Jurkat, Clone E6-1 (cell line): ENCODE measurements at places on chromosomes 4 and X.

- DNase-seq = no peak
Measured at GRCh38 chr4:83917572-83917971, 381.7 kb downstream of the GPAT3 start.

DNA sequence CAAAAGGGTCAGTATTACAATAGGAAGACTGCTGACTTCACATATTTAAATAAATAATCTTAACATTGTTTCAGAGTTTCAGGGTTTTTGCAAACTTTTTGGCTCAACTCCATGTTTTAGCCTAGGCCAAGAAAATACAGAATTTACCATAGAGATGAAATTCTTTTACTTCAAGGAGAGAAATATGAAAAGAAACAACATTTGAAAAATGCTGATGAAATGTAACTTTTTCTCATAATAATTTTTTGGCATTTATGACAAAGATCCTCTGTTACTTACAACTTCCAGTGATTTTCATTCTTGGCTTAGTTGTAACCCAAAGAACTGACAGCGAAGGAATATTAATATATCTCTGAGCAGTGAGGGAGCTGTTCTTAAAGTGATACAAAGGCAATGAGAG, 316.1 kb upstream of the EMCN start:
- no peak for DNase-seq

- DNase-seq = peak; percentile 5
Measured at GRCh38 chrX:76253432-76253831, 80.6 kb downstream of the PBDC1 start.

DNA sequence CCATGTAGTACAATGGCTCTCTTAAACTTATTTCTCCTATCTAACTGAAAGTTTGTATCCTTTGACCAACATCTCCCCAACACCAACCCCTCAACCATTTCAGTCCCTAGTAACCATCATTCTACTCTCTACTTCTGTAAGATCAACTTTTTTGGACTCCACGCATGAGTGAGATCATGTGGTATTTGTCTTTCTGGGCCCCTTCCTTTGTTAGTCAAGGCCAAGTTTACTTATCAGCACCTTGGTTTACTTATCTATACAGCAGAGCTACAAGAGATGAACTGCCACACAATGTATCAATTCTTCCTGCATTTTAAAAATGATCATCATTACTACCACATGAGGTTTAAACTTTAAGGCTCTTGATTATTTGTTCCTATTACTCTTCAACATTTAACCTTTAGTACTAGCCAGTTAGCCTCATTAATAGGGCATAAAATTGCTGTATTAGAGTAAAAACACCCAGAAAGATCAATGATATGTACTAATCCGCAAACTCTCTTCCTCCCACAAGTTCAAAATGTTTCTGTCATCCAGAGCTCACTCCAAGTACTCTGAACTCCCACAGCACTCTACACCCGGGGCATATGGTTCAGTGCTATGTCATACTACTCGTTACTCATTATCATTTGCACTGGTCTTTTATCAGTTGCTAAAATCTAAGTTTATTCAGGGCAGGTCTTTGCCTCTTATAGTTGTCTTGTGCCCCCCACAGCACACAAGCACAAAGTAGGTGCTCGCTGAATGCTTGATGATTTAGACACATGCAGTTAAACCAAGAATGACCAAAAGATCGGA, 145.7 kb upstream of the ADAMTS3 start:
- DNase-seq = no peak

- DNase-seq = no peak
Measured at GRCh38 chr4:40629401-40630334, at the start of gene RBM47. RBM47 (minus strand) TSS chr4:40629864; CDS start chr4:40438893, 190,971 bp downstream.

DNA sequence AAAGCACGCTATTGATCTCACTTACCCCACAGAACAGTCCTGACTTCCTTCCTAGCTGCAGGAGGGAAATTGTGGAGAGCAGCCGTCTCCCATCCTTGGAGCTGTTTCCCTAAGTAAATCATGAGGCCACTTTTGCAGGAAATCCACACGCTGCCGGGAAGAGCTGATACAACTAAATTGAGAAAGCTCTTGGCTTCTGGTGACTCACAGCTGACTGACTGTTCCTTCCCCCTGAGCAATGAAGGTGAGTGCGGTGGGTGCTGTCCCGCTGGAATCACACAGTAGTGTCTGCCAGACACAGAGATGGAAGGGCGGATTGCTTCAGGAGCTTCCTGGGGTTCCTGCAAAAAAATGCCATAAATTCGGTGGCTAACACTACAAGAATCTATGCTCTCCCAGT, 268.9 kb downstream of the ASMT start:
- DNase-seq = no peak

- no peak for DNase-seq
Measured at GRCh38 chr4:138904793-138905192, 110.8 kb upstream of the NOCT start.

DNA sequence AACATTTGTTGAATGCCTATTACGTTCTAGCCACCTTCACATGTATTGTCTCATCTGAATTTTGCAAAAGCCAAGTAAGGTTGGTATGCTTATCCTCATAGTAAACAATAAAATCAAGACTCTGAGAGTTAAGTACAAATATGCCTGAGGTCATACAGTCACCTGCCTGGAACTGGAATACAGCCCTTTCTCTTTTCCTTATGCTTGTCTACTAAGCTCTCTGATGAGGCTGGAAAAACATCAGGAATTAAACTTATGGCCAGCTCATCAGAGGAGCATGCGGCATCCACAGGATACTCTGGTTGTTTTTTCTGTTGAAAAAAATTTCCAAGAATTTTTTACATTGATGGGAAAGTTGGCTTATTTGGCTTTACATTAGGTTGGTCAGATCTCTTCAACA, 35.5 kb downstream of the NCAPG start:
- DNase-seq = no peak

DNA sequence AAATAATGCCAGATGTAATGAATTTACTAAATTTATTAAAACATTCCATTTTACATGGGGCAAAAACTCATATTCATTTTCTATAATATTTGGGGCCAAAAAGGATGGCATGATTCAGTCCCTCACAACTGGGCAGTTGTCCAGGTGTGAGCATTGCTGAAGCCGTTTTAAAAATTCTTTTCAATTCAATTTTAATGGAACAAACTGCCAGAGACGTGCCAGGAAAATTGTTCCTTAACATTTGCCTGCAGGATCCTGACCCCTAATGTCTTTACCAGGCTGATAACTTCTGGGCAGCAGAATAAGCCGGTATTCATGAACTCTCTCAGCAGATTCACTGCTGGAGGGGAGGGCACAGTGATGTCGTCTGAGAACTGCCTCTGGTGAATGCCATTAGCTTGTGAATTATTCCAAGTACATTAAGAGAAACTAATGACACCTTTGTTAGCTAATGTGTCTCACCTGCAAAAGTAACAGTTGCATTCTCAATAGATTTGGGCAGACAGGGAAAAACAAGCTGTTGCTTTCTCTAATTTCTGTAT, 1445.1 kb upstream of the TENM3 start:
- no peak for DNase-seq

DNA sequence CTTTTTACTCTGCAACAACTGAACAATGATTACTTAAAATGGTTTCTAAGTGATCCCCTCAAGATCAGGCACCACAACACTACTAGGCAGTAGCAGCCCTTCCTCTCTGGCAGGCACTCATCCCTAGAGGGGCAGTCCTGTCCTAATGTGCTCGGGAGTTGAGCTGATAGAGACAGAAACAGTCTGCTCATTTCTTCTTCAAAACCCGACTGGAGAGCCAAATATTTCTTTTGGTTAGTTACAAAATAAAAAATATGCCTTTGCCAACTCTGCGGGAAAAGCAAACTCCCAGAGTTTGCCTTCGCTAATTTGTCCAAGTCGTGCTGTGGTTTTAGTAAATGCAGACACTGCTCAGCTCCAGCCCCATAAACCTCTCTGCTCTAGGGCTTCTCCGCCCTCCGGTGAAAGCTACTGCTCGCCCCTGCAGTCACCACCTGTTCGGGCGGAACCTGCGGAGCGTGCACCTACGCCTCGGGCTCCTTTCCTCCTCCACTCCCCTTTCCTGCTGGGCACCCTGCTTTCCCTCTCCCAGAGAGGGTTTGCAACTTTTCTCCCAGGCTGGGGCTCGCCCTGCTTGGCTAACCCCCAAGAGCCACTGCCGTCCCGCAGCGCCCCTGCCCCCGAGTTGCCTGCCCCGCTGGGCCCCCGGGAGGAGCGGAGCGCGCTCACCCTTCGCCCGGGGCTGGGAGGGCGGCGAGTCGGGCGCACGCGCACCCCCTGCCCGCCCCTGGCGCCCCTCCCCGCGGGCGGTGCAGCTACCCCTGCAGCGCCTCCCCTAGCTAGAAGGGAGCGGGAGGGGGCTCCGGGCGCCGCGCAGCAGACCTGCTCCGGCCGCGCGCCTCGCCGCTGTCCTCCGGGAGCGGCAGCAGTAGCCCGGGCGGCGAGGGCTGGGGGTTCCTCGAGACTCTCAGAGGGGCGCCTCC, at the start of gene NPNT:
Gene NPNT (plus strand): TSS at position 812 of the 923 bp plus-strand sequence. CDS start 182 bp downstream, outside the sequence.
- DNase-seq = no peak

- DNase-seq = no peak
Measured at GRCh38 chrX:39582976-39583375, 514.8 kb downstream of the BCOR start.
